ENCODE measurements at places on chromosomes 4 and X. TPM values are rescaled to one million over a fixed set of nuclear protein-coding genes. Genes with fewer than 3 reads are reported as not detected.

The GPRIN3 gene
- 0.94 TPM for total RNA-seq

The ANXA10 gene
- total RNA-seq: 0.94 TPM

The RBM3 gene
- total RNA-seq: 179 TPM

The PF4V1 gene
- not detected for total RNA-seq

The GAGE1 gene
- total RNA-seq: not detected

The RIBC1 gene
- 0.92 TPM for total RNA-seq

The PIN4 gene
- 16.8 TPM for total RNA-seq

The TAF7L gene
- 1.3 TPM for total RNA-seq

The TKTL1 gene
- total RNA-seq: not detected

The PCDH18 gene
- 1.5 TPM for total RNA-seq

The TBC1D1 gene
- 162 TPM for total RNA-seq

The RADX gene
- total RNA-seq: 1.4 TPM

The KLHL15 gene
- 3.4 TPM for total RNA-seq
